ENCODE measurements at places on chromosomes 5 and 9. TPM values are rescaled to one million over a fixed set of nuclear protein-coding genes. Genes with fewer than 3 reads are reported as not detected.

Gene IFNB1
- total RNA-seq: not detected

Gene CNTRL
- total RNA-seq: 17.3 TPM

DNA sequence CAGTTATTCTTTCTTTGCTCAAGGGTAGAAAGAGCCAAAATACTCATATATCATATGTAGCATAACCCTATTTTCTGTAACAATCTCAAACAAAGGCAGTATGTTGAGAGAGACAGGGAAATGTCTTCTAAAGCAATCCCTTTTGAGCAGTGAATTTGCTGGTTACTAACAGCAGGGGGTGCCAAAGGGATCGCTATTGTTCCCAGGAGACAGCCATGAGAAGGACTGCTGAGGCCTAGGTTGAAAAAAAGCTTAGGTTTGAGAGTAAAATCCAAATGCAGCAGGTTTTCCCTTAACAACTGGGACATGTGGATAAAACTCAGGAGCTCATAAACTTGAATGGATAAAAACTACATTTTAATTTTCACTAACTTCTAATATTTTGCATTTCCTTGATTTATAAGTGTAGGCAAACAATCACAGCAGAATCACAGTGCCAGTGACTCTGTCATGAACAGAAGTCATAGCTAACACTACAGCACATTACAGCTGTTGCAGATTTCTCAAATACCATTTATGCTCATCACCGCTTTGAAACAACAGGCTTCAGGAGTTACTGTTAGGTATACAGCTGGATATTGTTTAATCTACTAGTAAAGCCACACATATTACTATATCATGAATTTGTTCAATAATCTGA, 148.4 kb downstream of the MAPKAP1 start:
- DNase-seq: peak; percentile 73
- no peak overlapping the region for H3K27ac ChIP-seq
- no peaks in the 10 kb centered on the region for H3K27me3 ChIP-seq
- no peaks in the 10 kb centered on the region for H3K4me1 ChIP-seq
- H3K4me3 ChIP-seq: no peak overlapping the region

- H3K4me3 ChIP-seq: peak overlapping the region; percentile 69
- no peak overlapping the region for H3K27ac ChIP-seq
- DNase-seq: no peak
- no peaks in the 10 kb centered on the region for H3K36me3 ChIP-seq
These were observed 709 bp upstream of the SH3PXD2B start for GRCh38 chr5:172455087-172455381.

Gene POC5
- 12.1 TPM for total RNA-seq

DNA sequence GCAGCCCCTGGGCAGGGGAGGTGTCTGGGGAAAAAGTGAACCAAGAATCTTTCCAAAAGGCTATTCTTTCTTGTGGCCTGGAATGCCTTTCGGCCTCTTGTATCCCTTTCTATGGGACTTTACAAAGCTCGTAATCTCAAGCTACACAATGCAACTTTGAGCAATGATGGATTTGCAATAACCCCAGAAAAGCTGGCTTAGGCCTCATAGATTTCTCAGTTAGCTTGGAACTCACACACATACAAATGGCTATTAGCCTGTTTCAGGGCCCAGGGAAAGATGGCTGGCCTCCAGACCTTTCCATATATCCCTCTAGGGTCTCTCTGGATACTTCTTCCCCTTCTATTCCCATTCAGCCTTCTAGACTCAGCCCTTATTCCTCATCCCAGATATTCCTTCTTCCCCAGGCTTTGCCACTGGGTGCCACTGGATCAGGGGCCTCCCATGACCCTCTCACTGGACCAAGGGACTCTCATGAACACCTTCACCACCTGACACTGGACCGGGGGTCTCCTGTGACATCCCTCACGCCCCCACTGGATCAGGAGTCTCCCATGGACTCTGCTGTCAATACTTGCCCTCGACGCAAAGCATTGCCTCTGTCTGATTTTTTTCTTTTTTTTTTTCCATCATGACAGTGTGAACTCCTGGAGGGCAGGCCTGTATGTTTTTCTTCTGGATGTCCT, 59.5 kb downstream of the RAD23B start:
- no peaks in the 10 kb centered on the region for H3K27me3 ChIP-seq
- peaks cover 5% of the 10 kb centered on the region for H3K4me1 ChIP-seq
- H3K36me3 ChIP-seq: no peaks in the 10 kb centered on the region
- H3K4me3 ChIP-seq: no peak overlapping the region
- DNase-seq: no peak

GRCh38 chr5:170225326-170226128, 7.3 kb upstream of the C5orf58 start:
- H3K4me1 ChIP-seq: peaks cover 7% of the 10 kb centered on the region
- H3K27ac ChIP-seq: no peak overlapping the region
- peak; percentile 72 for DNase-seq
- no peak overlapping the region for H3K4me3 ChIP-seq
- no peaks in the 10 kb centered on the region for H3K36me3 ChIP-seq

DNA sequence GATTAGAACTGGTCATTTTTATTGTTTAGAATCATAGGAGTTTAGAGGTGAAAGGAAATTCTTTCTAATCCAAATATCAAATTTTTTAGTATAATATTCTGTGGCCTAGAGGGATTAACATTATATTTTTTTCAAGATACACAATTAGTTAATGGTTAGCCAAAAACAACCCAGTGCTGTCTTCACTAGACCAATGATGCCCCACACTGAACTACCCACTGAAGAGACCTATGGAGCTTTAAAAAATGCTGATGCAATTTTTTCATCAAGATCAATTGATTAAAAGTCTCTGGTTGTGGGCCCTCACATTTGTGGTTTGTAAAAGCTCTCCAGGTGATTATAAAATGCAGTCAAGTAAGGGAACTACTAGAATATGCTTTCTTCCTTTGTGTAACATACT, 274.1 kb upstream of the C9orf72 start:
- no peak overlapping the region for H3K4me3 ChIP-seq
- H3K36me3 ChIP-seq: no peaks in the 10 kb centered on the region
- no peak overlapping the region for H3K27ac ChIP-seq

Gene C5orf52
- not detected for total RNA-seq

GRCh38 chr5:173689171-173689736, 72.8 kb upstream of the BOD1 start:
- H3K36me3 ChIP-seq: no peaks in the 10 kb centered on the region
- no peak overlapping the region for H3K4me3 ChIP-seq
- no peak for DNase-seq
- no peak overlapping the region for H3K27ac ChIP-seq

GRCh38 chr5:143790457-143791112, 21.4 kb upstream of the HMHB1 start:
- no peaks in the 10 kb centered on the region for H3K27me3 ChIP-seq
- no peak overlapping the region for H3K27ac ChIP-seq
- H3K4me1 ChIP-seq: no peaks in the 10 kb centered on the region
- DNase-seq: no peak
- no peaks in the 10 kb centered on the region for H3K36me3 ChIP-seq

DNA sequence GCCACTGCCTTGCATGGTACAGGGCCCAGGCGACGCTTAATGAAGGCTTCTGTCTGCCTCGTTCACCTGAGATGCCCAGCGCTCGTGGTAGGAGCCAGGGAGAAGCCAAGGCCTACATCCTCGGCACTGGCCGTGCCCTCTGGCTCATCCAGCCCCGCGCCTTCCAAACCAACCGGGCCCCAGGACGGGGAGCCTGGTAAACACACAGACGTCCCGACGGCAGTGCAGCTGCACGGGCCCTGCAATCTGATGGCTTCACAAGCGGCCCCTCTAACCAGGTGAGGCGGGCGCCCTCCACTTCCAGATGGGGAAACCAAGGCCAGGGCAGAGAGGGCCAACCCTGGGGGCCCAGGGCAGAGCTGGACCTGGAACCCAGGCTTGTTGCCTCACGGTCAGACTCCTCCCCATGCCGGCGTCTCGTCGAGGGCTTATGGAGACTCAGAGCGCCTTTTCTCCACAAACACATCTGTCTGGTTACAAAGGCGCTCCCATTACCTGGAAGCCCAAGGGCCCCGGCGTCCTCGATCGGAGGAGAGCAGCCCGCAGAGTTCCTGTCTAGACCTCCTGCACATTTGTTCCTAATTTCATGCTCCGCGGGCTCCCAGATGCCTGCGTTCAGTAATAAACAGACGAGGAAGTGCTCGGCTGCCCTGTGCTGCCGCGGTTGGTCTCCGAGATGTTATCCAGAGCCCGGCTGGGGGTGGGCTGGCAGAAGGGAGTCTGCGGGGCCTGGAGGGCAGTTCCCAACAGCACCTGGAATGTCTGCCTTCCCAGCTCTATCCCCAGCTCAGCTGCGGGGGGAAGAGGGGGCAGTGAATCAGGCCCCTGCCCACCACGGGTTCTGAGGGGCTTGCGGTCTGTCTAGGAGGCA, 23.5 kb downstream of the FAM163B start:
- H3K27me3 ChIP-seq: no peaks in the 10 kb centered on the region
- H3K4me1 ChIP-seq: peaks cover 4% of the 10 kb centered on the region
- no peak overlapping the region for H3K27ac ChIP-seq
- H3K36me3 ChIP-seq: no peaks in the 10 kb centered on the region

DNA sequence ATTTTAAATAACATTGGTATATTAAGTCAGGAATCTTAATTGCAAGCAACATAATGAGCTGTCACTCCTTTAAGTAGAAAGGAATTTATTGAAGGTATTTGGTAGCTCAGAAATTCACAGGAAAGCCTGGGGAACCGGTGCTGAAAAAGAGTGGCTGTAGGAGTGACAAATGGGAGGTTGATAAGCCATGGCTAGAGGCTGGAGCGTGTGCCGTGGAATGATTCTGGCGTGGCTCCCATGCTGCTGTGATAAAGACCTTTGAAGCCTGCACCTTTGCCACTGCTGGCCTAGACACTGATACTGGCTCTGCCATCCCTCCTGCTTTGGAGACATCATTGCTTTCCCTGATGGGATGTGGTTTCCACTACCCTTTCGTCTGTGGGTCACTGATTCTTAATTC, 65.7 kb upstream of the ATG10 start:
- no peaks in the 10 kb centered on the region for H3K36me3 ChIP-seq
- no peak overlapping the region for H3K4me3 ChIP-seq
- H3K4me1 ChIP-seq: peaks cover 3% of the 10 kb centered on the region

DNA sequence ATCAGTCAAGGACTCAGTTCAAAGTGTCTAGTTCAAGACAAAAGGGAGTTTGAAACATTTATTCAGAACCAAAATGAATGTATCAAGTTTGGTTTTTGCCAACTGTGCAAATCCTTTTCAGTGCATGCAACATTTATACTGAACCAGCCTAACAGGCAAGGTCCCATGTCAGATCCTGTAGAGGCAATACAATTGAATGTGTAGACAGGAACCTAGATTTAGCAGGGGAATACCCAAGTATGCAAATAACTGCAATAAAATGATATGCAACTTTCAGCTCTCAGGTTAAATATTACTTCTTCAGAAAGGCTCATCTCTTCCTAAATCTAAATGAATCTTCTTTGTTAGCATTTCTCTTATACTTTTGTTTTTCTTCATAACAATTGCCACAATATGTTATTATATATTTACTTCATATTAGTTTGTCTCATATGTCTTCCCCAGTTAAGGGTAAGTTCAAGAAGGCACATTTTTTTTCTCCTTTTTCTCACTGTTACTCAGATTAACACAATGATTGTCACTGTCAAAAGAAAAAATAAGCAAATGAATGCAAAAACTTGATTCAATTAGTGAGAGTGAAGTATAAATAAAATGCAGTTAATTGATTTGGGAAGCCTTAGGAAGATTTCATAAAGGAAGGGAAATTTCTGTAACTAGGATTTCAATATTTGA, 163.9 kb upstream of the RASA1 start:
- no peaks in the 10 kb centered on the region for H3K27me3 ChIP-seq
- no peak for DNase-seq
- no peaks in the 10 kb centered on the region for H3K4me1 ChIP-seq
- H3K27ac ChIP-seq: no peak overlapping the region
- H3K36me3 ChIP-seq: no peaks in the 10 kb centered on the region
- no peak overlapping the region for H3K4me3 ChIP-seq

- no peaks in the 10 kb centered on the region for H3K4me1 ChIP-seq
- no peak for DNase-seq
- H3K27me3 ChIP-seq: no peaks in the 10 kb centered on the region
These were observed 47.9 kb downstream of the ADGRV1 start for GRCh38 chr5:90606539-90606938.

- DNase-seq: no peak
- no peak overlapping the region for H3K4me3 ChIP-seq
- H3K27me3 ChIP-seq: no peaks in the 10 kb centered on the region
These were observed 61.7 kb downstream of the MRPL36 start for GRCh38 chr5:1737790-1738405.

- DNase-seq: no peak
- H3K4me1 ChIP-seq: peaks cover 3% of the 10 kb centered on the region
- no peak overlapping the region for H3K27ac ChIP-seq
- H3K4me3 ChIP-seq: no peak overlapping the region
These were observed 50.3 kb downstream of the MAN2A1 start for GRCh38 chr5:109739741-109740728.

DNA sequence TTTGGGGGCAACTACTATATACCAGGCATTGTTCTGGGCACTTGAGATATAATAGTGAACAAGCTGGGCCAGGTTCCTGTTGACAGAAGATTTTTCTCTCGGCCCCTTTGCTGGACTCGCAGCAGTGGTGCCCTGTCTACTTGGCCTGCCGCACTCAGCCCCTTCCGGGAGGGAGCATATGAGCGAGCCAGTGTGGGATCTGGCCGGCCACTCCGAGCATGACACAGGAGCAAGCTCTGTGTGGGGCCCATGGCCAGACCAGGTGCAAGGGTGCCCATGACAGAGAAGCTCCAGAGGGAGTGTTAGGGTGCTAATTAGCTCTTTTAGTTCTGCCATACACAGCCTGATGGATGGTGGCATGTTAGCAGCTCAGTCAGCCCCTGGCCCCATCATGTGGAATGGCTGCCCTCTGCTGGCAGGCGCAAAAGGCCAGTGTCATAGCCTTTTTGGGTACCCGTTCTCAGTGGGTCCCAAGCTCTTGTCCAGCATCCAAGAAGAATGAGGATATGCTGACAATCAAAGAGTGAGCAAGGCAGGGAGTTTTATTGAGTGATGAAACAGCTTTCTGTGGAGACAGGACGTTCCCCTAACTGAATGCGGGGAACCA, 9.3 kb upstream of the KIF4B start:
- no peaks in the 10 kb centered on the region for H3K27me3 ChIP-seq
- H3K27ac ChIP-seq: no peak overlapping the region
- H3K36me3 ChIP-seq: no peaks in the 10 kb centered on the region
- no peak for DNase-seq

GRCh38 chr9:107368696-107369095, 85.6 kb downstream of the RAD23B start:
- no peak for DNase-seq
- H3K36me3 ChIP-seq: no peaks in the 10 kb centered on the region
- H3K4me3 ChIP-seq: no peak overlapping the region
- no peak overlapping the region for H3K27ac ChIP-seq
- no peaks in the 10 kb centered on the region for H3K4me1 ChIP-seq

- H3K27me3 ChIP-seq: no peaks in the 10 kb centered on the region
- no peak overlapping the region for H3K27ac ChIP-seq
- DNase-seq: no peak
- H3K4me3 ChIP-seq: no peak overlapping the region
These were observed 113.1 kb upstream of the PCAT7 start for GRCh38 chr9:94441796-94442195.

Gene UBE2QL1
- total RNA-seq: 1.3 TPM

DNA sequence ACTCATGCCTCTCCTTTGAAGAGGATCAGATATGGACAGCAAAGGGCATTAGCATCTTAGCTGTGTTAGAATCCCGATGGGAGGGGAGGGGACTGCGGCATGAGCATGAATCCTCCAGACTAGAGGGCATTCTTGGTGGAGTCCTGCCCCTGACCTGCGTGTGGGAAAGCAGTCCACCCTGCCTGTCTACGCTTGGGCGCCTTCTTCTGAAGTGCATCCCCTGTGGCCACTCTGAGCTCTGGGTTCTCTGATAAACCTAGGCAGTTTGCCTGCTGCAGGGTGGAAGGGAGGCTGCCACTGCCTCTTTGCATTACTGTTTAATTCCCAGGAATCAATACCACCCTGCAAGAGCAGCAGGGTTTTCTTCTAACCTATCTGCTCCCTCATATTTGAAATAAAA, 169.3 kb downstream of the INSYN2B start:
- no peaks in the 10 kb centered on the region for H3K27me3 ChIP-seq
- H3K36me3 ChIP-seq: no peaks in the 10 kb centered on the region
- no peak overlapping the region for H3K27ac ChIP-seq
- H3K4me3 ChIP-seq: no peak overlapping the region
- no peaks in the 10 kb centered on the region for H3K4me1 ChIP-seq
